ENCODE measurements at places on chromosomes 1 and 21.
A peak's percentile ranks its signal among the peaks of the same experiment; 100 is the strongest.

DNA sequence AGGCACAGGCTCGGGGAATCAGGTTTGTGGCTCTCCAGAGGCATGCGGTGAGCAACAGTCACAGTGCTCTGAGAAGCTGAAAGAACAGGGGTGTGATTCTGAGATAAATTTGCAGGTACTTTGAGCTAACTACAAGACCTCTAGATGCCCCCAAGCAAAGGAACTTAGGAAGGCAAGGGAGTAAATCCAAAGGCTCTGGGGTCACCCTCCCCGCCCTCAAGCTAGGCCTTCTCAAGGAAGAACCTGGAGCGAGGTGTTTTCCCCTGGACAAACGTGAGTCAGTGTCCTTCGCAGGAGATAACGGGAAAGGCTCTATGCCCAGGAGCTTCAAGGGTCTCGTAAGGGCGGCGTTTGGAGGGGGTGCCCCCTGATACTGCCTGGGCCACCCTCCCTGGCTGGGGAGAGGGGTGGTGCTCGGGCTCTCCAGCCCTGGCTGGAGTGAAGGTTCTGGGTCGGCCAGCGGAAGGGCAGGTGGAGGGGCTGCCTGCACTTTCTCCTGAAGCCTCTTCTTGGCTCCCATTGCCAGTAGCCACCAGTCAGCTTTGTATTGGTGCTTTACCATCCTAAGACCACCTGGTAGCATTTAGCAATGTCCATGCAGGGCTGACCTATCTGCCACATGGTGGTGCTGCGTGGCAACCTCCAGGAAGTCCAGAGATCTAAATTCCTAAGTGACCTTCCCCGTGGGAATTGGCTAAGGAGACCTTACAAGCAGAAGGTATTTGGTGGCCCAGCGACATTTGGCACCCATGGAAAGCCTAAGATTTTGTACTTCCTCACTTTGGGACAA, 44.0 kb downstream of the GPR161 start:
- no peak for DNase-seq

GRCh38 chr1:941588-942383, 17.3 kb downstream of the NOC2L start:
- no peak for DNase-seq

GRCh38 chr1:38932571-38932970, 9.1 kb downstream of the RHBDL2 start:
- no peak for DNase-seq

DNA sequence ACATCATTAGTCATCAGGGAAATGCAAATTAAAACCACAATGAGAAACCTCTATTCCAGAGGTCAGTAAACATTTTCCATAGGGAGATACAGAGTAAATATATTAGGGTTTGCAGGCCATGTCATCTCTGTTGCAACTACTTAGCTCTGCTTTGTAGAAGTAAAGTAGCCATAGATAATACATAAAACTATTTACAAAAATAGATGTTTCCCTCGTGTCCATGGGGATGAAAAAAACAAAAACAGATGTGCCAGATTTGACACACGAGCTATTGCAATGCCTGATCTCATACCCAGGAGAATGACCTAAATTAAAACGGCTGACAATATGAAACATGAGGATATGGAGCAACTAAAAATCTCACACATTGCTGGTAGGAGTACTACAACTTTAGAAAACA, 17.3 kb downstream of the LTN1 start:
- no peak for DNase-seq

GRCh38 chr1:53625766-53626520, 113.0 kb downstream of the GLIS1 start:
- no peak for DNase-seq

- no peak for DNase-seq
Observed at GRCh38 chr1:31376375-31377134, 3.7 kb upstream of the FABP3 start.

DNA sequence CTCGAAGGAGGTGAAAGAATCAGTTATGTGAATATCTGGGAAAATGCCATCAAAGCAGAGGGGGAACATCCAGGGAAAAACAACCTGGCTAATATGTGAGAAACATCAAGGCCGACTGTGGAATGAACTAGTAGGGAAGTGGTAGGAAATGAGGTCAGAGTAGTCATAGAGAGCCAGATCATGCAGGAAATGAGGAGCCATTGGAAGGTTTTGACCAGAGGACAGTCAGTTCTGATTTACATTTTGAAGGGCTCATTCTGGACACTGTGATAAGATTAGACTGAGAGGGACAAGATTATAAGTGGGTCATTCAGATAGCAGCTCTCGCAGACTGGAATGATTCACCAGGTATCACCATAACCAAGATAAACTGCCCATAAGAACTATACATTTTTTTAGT, 63.7 kb downstream of the SYT14 start:
- DNase-seq = no peak

DNA sequence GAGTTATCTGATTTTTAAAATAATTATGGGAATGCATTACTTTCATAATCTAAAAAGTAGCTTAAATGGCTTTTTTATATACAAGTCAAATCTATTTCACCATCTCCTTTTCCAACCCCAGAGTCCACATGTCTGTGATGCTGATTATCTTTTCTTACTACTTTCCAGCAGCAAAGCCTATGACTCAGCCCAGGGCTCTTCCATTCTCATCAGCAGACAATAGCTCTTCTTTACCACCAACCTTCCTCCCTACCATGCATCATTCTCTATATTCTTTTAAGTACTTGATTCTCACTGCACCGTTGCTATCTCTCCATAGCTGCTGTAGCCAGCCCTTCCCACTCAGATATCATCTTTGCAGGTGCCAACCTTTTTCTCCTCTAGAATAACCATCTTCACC, 61.3 kb downstream of the OVGP1 start:
- DNase-seq = no peak

DNA sequence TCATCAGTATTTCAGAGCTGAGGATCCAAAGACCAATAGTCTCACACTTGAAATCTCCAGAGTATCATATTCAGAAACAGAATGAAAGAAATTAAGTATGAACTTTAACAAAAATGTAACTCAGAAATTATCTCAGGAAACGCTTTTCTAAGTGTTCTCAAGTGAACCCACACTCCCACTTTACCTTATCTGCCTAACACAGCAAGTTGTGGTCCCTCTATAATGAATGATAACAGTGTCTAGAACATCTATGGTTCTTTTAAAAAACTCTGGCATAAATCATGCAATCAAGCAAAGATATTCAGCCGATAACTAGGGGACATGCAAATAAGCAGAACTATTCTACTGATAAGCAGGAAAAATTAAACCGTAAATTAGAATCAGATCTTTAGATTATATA, 1574.2 kb downstream of the PLA2G4A start:
- DNase-seq = no peak

GRCh38 chr1:13951793-13952751, 252.1 kb downstream of the PRDM2 start:
- DNase-seq = no peak

DNA sequence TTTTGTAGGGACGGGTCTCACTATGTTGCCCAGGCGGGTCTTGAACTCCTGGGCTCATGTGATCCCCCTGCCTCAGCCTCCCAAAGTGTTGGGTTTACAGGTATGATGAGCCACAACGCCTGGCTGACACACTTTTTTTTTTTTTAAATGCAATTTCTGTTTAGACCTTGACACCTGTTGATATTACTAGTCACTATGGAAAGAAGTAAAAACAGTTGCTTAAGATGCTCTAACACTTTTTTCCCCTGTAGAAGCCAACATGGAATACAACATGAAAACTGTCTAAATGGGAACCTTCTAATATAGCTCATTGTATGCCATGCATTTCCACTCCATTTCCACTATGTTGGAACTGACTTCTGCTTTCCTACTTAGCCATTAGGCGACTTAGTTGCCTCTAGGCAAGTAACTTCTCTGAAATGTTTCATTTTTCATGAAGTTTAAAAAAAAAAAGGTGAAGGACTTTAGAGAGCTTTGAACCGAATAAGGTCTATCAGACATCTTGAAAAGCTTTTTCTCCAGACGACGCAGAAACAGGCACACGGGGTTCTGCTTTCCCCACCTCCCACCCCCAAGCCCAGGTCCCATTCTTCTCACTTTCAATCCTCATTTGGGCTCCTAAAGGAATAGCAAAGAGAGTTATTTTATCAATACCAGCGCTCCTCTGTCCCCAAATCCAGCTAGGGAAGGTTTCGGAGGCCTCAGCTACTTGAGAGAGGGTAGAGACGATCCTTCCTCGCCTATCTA, 648 bp upstream of the DR1 start:
- DNase-seq = no peak

DNA sequence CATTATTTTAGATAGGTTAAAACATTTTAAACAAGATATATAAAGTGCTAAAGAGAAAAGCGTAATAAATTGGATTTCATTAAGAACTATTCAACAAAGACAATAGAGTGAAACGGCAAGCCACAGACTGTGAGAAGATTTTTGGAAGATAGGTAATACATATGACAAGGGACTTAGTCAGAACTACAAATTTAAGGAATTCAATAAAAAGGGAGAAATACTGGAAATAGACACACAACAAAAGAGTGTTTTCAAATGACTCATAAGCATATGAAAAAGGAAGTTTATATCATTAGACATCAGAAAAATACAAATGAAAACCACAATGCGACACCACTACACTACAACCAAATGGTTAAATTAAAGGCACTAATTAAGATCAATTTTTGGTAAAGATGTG, 90.5 kb downstream of the GDAP2 start:
- DNase-seq = no peak

GRCh38 chr21:42424914-42425541, 21.3 kb downstream of the UBASH3A start:
- DNase-seq = peak; percentile 90

- no peak for DNase-seq
Observed at GRCh38 chr1:97017895-97018294, 296.3 kb downstream of the PTBP2 start.

GRCh38 chr1:150798525-150798924, 9.5 kb downstream of the CTSK start:
- DNase-seq = no peak

- DNase-seq = no peak
Observed at GRCh38 chr1:158022554-158023312, 29.3 kb downstream of the KIRREL1 start.

DNA sequence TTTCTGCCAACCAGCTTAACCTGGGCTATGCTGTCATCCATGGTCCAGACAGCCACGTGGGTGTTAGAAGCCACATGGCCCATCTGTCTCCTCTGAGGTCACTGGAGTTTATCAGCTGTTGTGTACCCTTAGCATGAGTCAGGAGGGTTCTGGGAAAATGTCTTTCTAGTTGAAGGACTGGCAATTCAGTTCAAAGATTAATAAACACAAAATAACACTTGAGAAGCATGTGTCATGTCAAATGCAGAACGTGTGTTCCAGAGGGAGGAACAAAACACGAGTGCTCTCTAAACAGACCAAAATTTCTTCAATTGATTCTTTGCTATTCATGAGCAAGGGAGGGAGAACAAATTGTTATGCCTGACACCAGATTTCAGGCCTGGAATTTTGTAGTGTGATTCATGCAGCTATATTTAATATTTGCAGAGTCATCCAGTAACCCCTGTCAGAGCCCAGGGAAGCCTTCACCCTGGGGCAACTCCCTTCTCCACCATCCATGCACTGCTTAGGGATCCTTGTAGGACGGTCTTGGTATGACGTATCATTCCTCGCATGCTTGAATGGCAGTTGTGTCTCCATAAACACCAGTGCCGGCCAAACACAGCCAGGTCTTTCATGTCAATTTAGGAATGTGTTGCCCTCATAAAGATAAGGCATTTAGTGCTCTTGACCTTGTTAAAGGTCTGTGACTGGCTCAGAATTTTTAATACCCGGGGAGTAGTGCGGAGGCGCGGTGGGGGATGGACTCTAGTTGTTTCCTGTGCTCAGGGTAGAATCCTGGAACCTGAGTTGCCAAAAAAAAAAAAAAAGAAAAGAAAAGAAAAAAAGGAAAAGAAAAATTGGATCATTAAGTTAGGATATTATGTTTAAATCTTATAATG, 27.7 kb upstream of the DYRK1A start:
- no peak for DNase-seq

- DNase-seq = no peak
Observed at GRCh38 chr1:203567596-203567995, 59.0 kb upstream of the ATP2B4 start.

DNA sequence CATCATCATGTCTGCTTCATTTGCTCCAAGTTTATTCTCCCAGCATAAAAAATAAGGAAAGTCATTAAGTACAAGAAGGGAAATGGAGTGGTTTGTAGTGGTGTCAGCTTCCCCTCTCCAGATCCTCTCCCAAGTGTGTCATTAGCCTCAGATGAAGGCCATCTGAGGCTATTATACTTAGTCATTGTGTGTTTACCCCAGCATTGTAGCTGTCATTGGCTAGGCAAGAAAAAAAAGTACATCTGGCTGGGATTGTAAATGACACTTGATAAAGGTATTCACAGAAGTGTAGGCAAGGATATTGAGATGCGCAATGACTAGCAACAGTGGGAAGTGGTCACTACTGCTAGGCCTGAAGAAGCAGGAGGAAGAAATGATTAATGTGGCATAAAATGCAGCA, 316.9 kb upstream of the SGIP1 start:
- DNase-seq = no peak

GRCh38 chr1:201021630-201022492, 1.7 kb downstream of the KIF21B start:
- DNase-seq = no peak
